ENCODE measurements at places on chromosomes 1 and 21.
A peak's percentile ranks its signal among the peaks of the same experiment; 100 is the strongest.

GRCh38 chr1:153929981-153930948 lies 7.5 kb upstream of the GATAD2B start:
- DNase-seq, result no peak

DNA sequence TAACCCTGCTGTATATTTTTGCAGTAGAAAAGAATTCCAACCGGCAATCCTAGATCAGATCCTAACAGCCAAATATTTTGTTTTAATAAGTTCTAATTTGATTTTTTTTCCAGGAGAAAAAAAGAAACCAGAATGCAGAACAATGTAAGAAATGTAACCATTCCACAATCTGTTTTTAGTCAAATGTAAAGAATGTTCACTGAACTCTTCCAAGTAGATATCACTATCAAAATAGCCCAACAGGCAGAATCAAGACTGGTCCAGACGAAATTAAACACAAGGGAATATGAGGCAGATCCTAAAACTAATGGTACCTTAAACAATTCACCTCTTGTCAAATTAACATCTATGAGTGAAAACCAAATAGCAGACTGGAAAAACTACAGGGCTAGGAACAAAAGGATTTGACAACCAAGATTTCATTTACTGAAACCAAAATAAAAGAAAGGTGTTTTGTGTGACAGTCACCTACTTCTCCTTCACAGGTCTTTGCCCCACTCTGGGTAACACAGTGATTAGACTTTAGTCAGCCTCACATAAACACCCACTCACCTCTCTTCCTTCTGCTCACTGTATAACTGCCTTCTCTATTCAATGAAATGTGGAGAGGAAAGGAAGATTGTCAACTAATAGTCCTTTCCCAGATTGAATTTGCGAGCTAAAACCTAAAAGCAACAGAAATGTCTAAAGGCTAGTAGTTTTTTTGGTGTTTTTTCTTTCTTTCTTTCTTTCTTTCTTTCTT lies 137.9 kb downstream of the FAF1 start:
- no peak for DNase-seq

- no peak for DNase-seq
These were observed 33.7 kb upstream of the FOXO6 start for GRCh38 chr1:41327383-41327999.

DNA sequence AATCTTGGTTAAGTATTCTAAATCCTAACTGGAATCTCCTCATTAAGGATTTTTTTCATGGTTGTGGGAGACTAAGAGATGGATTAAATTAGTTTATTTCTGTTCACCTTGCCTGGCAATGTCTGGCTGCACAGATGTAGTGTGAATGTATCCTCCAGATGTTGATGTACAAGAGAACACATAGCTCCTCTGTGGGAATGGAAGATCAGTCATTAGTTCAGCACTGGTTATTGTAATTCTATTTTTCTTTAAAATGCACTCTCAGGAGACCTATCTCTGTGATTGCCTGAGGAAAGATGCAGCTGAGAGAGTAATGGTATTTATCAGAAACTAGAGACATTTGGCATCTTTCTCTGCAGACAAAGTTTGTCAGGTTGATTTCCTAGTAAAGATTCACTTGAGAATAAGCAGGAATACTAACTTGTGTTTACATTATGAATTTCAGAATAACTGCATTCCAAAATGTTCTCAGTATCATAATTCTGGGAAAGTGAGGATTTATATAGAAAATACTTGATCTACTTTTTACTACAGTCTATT lies 178.6 kb downstream of the GIPC2 start:
- no peak for DNase-seq

DNA sequence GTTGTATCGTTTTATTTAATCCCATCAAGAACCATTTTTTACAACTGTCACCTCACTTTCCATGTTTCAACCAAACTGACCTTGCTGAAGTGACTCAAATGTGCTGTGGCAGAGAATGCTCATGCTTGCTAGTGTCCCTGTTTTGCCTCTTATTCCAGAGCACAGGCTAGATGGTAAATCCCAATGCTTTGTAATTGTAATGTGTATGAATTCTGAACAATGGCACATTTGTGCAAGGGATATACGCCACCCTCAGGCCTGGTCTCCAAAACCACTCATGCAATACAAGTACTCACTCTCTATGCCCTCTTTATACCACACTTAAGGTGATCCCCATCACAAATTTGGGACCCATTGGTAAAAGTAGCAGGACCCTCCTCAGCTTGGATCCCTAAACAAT lies 313.6 kb downstream of the HHIPL2 start:
- DNase-seq, result no peak

GRCh38 chr21:35932232-35932911 lies 128.0 kb downstream of the SETD4 start:
- DNase-seq, result no peak

DNA sequence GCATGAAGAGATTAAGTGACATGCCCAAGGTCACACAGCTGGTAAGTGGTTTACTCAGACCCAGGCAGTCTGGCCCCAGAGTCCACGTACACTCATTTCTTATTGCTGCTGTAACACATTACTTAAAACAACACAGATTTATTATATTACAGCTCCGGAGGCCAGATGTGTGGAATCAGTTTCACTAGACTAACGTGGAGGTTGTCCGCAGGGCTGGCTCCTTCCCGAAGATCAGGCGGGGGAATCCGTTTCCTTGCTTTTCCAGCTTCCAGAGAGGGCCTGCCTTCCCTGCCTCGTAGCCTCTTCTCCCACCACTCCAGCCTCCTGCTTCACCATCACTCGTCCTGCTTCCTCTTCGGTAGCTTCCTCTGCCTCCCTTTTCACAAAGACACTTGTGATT lies 81.2 kb downstream of the KCNN3 start:
- no peak for DNase-seq

DNA sequence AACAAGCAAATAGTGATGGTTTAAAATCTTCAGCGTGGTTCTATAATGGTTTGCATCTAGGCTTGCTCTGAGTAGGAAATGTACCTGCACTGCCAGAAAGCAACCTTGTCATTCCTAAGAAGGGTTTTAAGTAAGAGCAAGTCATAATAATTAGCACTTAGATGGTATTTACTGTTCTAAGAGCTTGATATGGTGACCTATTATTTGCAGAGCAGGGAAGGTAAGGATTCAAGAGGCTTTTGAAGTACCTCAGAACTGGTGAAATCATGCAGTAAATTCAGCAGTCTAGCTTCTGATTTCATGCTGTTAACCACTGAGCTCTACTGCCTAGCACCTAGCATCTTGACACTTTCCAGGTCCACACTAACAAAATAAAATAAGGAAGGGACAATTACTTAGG lies 23.7 kb downstream of the ATP1A1 start:
- DNase-seq, result no peak

DNA sequence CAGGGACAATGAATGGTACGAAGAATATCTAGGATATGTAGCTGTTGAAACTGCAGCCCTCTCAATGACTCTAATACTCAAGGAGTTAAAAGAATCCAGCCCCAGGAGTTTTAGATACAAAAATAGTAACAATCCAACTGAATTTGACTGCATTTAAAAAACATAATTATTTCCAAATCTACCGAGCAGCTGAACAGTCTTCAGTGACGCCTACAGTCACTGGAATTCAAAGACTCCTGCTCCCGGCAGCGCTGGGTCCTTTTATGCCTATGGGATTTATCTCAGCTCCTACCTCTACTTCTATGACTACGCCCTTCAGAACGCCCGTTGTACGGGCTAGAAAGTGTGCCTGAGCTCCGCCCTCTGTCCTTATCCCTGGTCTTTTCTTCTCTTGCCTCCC lies 55.7 kb downstream of the WARS2 start:
- no peak for DNase-seq

GRCh38 chr1:57024855-57025254 lies 59.0 kb upstream of the C8B start:
- DNase-seq, result no peak

DNA sequence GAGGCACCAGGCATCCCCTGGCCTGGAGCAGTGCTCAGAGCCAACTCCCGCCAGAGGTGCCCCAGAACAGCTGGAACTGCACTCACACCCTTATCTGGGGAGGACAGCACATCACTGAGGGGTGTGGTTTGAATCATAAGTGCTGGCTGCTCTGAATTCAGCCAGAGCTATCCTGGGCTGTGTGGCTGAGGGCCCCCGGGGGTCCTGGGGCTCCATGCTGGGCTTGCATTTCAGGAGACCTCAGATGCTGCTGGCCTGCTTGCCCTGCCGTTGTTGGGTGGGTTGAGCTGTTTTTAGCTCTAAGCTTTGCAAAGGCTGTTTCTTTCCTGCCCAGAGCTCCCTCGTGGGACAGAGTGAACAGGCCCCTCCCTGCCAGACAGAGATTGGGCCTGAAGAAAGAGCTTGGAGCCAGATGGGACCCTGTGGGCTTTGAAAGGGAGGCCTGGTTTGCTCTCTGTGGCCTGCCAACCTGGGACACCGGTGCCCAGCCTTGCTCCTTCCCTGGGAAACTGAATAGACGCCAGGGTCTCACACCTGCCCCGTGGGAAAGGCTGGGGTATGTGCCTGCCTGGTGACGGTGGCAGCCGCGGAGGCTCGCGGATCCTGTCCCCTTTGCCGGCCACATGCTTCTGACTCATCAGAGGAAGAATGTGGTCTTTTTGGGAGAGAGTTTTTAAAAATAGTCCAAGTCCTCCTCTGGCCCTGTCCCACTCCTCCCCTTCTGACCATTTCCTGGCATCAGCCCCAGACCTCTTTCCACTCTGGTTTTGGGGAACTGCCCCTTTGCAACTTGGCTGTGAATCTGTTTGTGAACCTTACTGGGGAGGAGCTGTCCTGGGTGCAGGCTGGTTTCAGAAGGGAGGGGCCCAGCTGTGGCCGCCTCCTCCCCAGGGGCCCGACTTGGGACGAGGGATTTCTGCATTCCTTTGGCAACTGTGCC lies 30.0 kb downstream of the ARHGEF10L start:
- peak; percentile 67 for DNase-seq

GRCh38 chr1:98296681-98297080 lies 364.8 kb upstream of the SNX7 start:
- DNase-seq, result no peak

DNA sequence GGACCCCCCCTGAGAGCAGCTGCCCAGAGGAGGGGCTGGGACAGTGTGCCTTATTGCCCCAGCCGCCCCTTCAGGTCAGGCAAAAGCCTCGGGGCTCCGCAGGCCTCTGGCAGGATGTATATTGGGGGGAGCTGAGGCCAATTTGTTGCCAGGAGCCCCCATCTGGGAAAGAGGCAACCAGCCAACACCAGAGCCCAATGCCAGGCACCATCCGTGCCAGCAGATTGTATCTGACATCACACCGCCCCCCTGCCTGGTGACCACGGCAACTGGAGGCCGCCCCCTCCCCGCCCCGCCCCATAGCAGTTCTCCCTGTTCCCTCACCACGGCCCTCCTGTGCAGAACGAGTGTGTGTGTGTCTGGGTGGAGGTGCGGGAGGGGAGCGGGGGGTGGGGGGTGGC lies 3.6 kb upstream of the PLEKHG5 start:
- DNase-seq, result peak; percentile 69

All from anterior cingulate cortex (tissue), 58 donors.